ENCODE measurements at places on chromosomes 7 and 10.
A peak's percentile ranks its signal among the peaks of the same experiment; 100 is the strongest.

DNA sequence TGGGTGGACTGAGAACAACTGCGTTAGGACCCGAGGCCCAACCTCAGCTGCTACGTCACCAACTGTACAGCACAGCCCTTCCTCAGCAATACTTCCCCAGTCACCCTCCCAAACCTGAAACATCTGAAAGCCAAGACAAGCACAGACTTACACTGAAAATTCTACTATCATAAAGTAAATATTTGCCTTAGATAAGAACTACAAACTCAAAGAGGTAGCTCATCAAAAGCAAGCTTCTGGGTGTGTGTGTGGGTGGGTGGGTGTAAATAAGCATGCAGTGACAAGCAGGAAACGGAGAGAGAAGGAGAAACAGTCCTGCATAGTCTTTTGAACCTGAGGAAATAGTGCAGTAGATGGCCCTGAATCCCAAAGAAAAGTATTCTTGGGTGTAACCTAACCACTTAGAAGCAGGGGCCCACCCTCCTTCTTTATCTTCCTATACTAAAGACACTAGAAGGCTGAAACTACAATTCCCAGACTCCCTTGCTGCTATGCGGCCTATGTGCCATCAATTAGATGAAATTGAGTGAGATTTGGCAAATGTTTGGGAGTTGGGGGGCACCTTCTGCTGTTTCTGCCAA lies 18.7 kb downstream of the SLC25A13 start:
- DNase-seq, result no peak

- no peak for DNase-seq
Observed at GRCh38 chr10:110419265-110419664, 78.4 kb upstream of the DUSP5 start.

DNA sequence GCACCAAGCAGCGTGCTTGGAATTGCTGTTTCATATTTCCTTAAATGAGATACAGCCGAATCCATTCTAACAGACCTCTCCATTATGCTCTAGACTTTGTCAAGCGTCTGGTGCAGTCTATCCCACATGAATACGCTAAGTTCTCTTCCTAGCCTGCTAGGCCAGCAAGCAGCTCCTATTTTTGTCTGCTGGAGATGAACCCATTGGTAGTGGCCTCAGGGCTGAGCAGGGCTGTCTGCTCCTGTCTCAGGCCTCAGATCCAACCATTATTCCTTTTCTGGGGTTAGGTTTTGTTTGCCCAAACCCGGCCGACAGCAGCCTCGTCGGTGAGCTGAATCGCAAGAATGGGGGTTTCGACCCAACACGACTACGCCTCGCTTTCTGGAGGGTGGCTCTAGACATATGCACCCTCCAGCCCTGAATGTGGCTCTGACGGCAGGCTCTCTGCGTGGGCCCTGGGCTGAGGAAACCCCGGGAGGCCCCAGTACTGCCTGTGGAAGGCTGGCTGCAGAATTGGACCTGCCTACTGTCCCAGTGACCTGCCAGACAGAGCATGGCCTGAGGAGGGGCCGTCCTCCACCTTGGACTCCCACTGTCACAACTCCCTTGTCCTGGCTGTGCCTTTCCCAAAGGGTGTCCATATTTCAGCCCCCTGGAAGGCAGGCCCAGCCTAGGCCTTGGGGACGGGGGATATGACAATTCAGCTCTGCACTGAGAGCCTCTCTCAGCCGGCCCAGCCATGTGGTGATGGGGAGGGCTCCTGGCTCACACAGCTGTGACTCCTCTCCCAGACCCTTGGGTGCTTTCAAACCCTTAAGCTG lies 267.9 kb upstream of the TCERG1L start:
- DNase-seq, result no peak

DNA sequence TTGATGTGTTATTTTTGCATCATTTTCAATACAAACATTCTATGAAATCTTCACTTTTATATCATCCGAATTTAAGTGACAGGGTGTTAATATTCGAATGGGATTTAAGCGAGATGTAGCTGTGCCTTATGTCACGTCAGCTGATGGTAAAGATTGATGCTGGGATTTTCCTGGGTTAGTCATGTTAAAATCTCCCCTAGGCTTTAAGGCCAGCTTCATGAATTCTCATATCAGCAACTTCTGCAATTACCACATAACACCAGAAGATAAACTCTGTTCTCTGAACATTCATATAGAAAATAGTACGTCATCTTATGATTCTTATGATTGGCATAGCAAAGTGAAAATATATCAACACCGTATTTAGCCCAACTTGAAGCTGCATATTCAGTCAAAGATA lies 669.2 kb downstream of the PCDH15 start:
- no peak for DNase-seq

DNA sequence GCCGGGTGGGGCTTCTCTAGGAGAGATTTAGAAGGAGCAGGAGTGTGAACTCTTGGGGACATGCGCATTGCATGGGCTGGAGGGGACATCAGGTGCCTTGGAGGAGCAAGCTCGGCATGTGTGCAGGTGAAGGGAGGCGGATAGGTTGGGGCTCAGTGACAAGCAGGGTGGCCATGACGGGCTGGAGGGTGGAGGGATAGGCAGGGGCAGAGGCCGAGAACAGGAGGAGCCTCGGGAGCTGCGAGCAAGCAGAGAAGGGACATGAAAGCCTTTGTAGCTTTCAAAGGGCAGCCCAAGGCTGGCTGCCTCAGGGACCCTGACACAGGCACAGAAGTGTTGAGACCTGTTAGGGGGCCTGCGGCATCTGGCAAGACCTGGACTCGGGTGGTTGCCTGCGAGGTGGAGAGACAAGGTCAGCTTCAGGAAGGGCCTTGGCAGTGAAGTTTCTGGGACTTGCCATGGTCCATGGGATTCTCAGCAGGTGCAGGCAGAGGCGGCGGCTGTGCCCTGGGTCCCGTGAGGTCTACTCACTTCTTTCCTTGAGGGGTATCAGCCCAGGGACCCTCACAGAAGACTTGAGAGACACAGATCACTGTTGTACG lies 664.8 kb downstream of the SDK1 start:
- DNase-seq, result no peak

- DNase-seq, result no peak
Observed at GRCh38 chr7:126305671-126306070, 947.1 kb downstream of the GRM8 start.

DNA sequence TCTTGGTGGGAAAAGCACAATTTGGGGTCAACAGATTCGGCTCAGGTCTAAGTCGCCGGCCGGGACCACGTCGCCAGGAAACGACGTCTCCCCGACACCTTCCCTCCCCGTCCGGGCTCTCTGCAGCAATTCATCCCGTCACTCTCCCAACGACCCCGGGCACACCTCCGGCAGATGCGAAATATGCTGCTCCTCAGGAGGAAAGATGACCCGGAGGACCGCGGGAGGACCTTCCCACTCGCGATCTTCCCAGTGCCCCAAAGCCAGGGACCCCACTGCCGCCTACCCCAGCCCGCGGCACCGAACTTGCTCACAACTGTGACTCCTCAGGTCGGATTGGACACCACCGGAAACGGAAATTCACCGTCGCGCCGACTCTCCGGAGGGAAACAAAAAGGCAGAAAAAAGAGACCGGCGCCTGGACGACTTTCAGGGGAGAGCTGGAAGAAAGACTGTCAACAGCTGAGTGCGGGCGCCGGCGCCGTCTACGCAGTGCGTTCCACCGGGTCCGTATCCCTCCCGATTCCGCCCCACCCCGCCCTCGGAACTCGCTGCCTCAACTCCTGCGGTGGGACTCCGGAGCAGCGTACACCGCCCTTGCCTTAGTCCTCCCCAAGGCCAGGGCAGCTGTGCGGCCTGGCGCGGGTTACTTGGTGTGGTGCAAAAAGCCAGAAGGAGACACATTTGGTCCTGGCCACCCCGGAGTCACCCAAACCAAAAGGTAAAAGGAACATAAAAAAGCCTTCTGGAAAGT lies 13.8 kb upstream of the SEC24C start:
- peak; percentile 83 for DNase-seq

GRCh38 chr10:106826716-106827115 lies 337.8 kb downstream of the SORCS1 start:
- no peak for DNase-seq

- DNase-seq, result no peak
Observed at GRCh38 chr10:132124201-132124920, 58.6 kb downstream of the JAKMIP3 start.

GRCh38 chr10:91896212-91896756 lies 13.0 kb downstream of the FGFBP3 start:
- DNase-seq, result no peak

GRCh38 chr10:71836596-71836974 lies 14.5 kb downstream of the PSAP start:
- DNase-seq, result no peak

- DNase-seq, result no peak
Observed at GRCh38 chr10:130480491-130480890, 344.3 kb downstream of the GLRX3 start.

DNA sequence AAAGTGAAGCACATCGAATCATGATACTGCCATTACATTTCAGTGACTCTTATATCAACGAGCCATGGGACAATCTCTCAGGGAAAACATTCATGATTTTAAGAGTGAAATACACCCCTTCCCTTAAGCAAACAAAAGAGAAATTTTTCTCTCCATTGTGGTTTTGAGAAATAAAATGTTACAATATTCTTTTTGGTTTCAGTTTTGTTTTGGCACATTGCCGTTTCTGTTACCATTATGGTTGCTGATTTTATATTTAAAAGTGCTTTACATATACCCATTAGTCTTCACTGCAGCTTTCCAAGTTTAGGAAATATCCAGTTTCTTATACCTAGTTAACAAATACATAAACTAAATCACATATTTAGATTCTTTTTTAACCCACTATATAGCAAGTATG lies 126.8 kb upstream of the SEM1 start:
- DNase-seq, result no peak

- no peak for DNase-seq
Observed at GRCh38 chr10:62812672-62813439, 3.3 kb downstream of the EGR2 start.

DNA sequence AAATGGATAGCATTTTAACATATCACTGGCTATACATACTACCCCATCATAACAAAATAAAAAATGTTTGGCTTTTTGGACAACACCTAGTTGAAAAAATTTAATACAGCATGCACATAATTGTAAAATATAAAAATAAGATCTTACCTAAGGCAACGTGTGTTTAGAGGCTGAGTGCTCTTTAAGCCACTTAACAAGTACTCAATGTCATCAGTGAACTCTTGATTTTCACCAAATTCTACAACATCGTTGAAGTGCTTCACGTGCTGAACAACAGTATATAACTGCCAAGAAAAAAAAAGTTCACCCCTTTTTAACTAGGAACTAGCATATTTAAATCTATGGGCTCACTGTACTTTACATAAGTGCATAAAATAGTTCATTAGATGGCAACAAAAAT lies 49.5 kb downstream of the WAPL start:
- no peak for DNase-seq

GRCh38 chr10:47037654-47038425 lies 126.6 kb downstream of the PTPN20 start:
- DNase-seq, result no peak

DNA sequence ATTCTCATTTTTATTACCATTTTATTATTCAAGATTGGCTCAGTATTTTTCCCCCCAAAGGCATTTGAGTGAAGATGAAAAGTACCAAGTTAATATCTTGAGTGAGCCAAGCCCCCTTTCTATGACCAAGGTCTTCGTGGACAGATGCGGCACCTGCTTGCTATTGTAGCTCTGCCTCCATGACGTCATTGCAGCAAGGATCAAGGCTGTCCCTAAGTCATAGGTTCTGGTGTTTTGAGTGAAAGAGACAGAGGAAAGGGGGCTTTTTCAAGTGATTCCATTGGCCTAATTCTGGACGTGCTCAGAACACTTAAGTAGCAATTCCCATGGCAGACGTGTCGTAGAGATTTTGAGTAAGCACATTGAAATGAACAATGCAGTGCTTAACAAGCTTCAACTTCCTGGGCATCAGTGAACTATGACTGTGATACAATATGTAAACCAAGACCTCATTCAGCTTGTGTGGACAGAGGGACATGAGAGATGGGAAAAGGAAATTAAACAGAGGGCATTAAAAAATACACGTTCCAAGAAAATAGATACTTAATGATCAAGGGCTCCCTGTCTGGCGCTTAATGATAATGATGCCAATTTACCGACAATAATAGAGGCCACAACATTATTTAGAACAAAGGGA lies 248.7 kb upstream of the NPVF start:
- no peak for DNase-seq

DNA sequence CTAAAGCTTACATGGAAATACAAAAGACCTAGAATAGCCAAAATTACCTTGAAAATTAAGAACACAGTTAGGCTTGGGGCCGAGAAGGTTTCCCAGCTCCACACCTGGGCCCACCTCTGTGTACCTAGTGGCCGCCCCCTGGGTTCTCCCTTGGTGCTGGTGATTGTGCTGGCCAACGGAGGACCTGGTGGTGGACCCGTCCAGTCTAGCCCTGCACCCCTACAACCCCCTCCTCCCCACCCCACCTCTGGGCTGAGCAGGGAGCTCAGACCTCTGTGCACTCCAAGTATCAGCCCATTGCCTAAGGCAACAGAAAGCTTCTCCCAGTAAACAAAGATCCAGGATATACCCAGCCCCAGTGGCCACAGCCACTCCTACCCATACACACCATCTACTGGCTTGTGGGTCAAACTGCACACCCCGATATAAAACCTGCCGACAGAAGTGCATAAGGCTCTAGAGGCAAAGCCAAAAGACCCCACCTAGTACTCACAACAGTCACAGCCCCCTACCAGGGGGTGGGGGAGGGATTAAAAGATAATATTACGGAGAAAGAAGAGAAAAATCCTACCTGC lies 105.0 kb upstream of the DIP2C start:
- no peak for DNase-seq

DNA sequence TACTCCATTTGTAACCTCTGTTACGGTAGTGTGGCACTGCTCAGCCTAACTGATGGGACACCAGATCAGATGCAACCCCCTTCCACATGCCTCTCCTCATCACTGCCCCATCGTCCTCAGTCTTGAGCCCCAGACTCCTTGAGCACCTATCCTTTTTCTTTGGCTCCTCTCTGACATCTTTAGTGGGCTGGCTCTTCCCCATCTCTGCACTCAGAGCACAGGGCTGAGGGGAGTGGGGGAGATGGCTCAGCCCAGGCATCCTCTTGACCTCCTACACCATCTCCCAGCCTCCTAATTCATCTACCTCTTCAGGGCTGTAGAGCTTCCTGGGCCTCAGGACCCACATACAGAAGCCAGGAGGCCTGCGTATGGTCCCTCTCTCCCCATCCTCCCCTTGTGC lies 1.5 kb upstream of the POLM start:
- no peak for DNase-seq

GRCh38 chr7:45224832-45225231 lies 67.2 kb downstream of the RAMP3 start:
- no peak for DNase-seq

GRCh38 chr10:4024027-4024426 lies 239.0 kb upstream of the KLF6 start:
- DNase-seq, result no peak

GRCh38 chr10:78853864-78854263 lies 214.9 kb upstream of the ZMIZ1 start:
- no peak for DNase-seq
